Stimulated activated CD4-positive, alpha-beta T cell treated with anti-CD3 and anti-CD28 coated beads, Interleukin-2, amount 100 ng/mL, for 4 hours (primary cell): ENCODE measurements at places on chromosomes 1 and 21.

- no peak for DNase-seq
Measured at GRCh38 chr1:244209955-244210354, 158.9 kb downstream of the ZBTB18 start.

DNA sequence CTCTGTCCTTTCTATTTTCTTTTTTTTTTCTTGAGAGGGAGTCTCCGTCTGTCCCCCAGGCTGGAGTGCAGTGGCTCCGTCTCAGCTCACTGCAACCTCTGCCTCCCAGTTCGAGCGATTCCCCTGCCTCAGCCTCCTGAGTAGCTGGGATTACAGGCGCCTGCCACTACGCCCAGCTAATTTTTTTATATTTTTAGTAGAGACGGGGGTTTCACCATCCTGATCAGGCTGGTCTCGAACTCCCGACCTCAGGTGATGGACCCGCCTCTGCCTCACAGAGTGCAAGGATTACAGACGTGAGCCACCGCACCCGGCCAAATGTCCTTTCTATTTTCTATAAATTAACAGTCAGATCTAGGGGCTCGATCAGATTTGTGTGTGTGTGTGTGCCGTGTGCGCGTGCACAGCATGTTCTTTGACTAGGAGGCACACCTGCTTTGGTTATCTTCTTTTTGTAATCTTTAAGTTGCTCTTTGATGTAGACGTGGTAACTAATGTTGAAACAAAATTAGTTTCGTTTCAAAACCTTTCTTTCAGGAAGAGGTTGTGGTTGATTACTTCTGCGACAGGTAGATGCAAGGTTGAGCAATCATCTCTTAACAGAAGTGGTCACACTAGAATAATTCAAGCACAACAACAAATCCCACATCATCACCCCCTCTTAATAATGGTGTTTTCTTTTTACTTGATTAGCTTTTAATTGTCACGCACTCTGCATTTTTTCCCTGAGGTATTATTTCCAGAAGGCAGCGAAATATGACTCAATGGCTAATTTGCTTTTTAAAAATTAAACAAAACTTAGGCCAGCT lies 779 bp upstream of the DEGS1 start:
- no peak for DNase-seq

- no peak for DNase-seq
Measured at GRCh38 chr1:222790115-222790514, 24.7 kb upstream of the DISP1 start.

- DNase-seq, result no peak
Measured at GRCh38 chr1:26574018-26574417, 44.5 kb downstream of the RPS6KA1 start.
